ENCODE measurements at places on chromosomes 4 and X. TPM values are rescaled to one million over a fixed set of nuclear protein-coding genes. Genes with fewer than 3 reads are reported as not detected.

F8A3 gene
- 5.3 TPM for total RNA-seq

- no peak overlapping the region for H3K27ac ChIP-seq
- H3K4me1 ChIP-seq: no peaks in the 10 kb centered on the region
- H3K27me3 ChIP-seq: no peaks in the 10 kb centered on the region
- H3K4me3 ChIP-seq: no peak overlapping the region
- H3K36me3 ChIP-seq: no peaks in the 10 kb centered on the region
These were observed 155.7 kb upstream of the JADE1 start for GRCh38 chr4:128653527-128654444.

FRMPD3 gene
- total RNA-seq: 0.15 TPM

MAGEE2 gene
- not detected for total RNA-seq

SNCA gene
- total RNA-seq: 2.6 TPM

HSFX2 gene
- not detected for total RNA-seq

GRCh38 chrX:100584611-100585010 lies at the start of gene TNMD:
Gene TNMD, plus strand, starts transcription at chrX:100584936. Its CDS starts 83 bp downstream, at chrX:100585019.
- DNase-seq: no peak
- H3K27ac ChIP-seq: no peak within 1 kb of the TSS
- no peaks in the 10 kb centered on the region for H3K4me1 ChIP-seq
- no peak within 1 kb of the TSS for H3K4me3 ChIP-seq

GRCh38 chr4:109128589-109128988 lies 173.9 kb downstream of the COL25A1 start:
- H3K4me3 ChIP-seq: no peak overlapping the region
- no peaks in the 10 kb centered on the region for H3K27me3 ChIP-seq
- peaks cover 20% of the 10 kb centered on the region for H3K4me1 ChIP-seq
- no peak overlapping the region for H3K27ac ChIP-seq
- no peaks in the 10 kb centered on the region for H3K36me3 ChIP-seq

DNA sequence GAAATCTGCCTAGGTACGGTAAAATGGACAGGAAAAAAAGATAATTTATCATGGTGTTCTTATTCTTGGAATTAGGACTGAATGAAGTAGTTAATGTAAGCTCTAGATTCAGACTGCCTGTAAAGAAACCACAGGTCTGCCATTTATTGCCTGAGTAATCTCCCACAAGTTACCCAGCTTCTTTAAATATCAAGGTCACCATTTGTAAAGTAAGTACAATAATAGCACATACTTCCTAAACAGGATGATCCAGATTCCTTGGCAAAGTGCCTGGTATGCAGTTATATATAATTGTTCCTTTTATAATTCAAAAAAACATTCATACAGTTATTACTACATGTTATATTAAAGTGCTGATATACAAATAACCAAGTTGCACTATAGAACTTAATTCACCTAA lies 368.6 kb downstream of the HNRNPD start:
- no peaks in the 10 kb centered on the region for H3K36me3 ChIP-seq
- peak; percentile 0 for DNase-seq
- H3K4me1 ChIP-seq: no peaks in the 10 kb centered on the region
- H3K4me3 ChIP-seq: no peak overlapping the region

PAGE4 gene
- not detected for total RNA-seq

HPGDS gene
- total RNA-seq: not detected

AGA gene
- total RNA-seq: 24.5 TPM

DNA sequence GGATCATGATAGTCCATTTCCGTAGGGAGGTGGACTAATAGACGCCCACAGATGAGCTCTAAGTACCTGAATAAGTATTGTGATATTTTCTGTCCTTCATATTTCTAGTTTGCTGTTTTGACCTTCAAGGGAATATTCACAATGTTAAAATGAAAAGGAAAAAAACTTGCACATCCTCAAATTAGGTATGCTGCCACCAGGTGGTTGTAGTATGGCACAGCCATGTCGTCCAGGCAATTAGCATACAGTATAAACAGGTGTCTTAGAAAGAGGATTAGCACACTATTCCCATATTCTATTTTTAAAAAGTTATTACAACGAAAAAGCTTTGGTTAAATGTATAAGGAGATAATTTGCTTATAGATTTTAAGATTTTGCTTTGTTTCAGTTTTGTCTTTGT lies 802.0 kb downstream of the RPA4 start:
- no peaks in the 10 kb centered on the region for H3K27me3 ChIP-seq
- peak; percentile 56 for DNase-seq
- no peak overlapping the region for H3K4me3 ChIP-seq
- H3K27ac ChIP-seq: no peak overlapping the region

DNA sequence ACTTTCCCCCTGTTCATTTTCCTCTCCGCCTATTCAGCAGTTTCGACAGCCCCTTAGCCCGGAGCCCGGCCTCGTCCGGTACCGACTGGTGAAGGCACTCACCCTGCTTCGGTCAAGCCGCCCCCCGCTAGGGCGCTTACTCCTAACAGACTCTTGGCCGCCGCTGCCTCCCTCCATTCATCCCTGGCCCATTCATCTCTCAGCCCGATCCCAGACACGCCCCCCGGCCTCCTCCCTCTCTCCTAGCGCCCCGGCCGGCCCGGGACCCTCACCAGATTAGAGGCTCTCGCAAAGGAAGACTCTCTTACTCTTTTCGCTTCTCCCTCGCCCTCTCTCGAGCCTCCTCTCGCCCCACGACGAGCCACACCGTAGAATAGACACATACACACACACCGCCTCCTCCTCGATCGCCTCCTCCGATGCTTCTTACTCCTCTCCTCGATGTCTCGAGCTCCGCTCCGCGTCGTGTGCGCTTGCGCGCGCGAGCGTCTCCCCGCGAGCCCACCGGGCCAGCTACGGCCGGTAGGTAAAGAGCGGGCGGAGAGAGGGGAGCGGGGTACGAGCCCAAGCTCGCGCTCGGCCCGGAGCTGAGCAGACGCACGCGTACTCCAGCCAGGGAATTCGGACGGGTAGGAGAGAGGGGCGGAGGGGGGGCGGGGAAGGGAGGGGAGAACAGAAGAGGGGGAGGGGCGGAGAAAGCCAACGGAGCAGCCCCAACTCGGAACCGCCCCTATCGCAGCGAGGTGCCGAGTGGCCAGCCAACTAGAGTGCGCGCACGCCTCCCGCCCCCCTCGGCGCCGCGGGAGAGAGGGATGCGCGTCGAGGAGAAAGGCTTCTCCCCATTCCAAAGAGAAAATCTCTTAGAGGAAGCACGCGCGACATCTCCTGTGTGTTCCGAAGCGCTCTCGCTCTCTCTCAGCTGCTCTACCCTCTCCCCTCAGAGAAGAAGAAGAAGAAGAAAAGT lies at the start of gene WNK3:
Gene WNK3, minus strand, starts transcription at position 633 of the 964 bp plus-strand sequence.
- H3K27ac ChIP-seq: peak within 1 kb of the TSS; percentile 91
- H3K36me3 ChIP-seq: no peaks in the 10 kb centered on the region
- H3K4me1 ChIP-seq: no peaks in the 10 kb centered on the region
- H3K4me3 ChIP-seq: peak within 1 kb of the TSS; percentile 66
- peak; percentile 92 for DNase-seq

BTK gene
- total RNA-seq: not detected

DNA sequence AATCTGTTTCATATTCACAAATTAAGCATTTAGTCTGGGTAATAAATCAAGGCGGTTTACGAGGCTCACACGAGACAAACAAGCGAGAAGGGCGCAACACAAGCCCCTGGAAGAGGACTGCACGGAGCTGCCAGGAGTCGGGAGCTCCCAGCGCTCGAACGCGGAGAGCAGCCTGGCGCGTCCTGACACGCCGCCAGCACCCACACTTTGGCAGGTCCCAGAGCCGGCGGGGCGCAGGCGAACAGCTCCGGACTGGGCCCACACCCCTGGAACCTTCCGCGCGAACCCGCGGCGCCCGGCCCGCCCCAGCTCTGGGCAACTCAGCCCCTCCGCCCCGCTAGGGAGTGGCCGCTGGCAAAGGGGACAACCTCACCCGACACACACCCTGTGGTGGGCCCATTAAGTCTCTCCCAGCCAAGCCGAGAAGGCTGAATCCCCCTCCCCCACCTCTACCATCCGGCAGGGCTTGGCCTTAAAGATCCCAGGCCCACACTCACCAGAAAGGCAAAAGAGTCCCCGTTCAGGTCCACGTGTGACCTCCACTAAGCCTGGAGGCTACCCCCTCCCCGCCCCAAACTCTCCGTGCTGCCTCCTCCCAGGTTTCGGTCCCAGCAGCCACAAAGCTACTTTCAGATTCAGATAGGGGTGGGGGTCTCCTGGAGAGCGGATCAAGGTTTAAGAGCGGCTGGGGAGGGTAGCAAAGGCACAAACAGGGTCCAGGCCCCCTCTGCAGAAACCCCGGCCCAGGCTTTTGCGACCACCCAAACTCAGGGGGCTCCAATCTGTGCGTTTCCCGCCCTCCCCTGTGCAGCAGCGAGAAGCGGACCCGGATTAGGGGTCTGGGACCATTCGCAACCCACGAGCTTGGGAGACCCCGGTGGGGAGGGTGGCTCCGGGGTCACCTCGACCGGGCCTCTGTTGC lies 47.5 kb upstream of the BCOR start:
- H3K27me3 ChIP-seq: no peaks in the 10 kb centered on the region
- H3K27ac ChIP-seq: peak overlapping the region; percentile 87
- peaks cover 45% of the 10 kb centered on the region for H3K4me1 ChIP-seq
- no peaks in the 10 kb centered on the region for H3K36me3 ChIP-seq

LNX1 gene
- 0.33 TPM for total RNA-seq

DNA sequence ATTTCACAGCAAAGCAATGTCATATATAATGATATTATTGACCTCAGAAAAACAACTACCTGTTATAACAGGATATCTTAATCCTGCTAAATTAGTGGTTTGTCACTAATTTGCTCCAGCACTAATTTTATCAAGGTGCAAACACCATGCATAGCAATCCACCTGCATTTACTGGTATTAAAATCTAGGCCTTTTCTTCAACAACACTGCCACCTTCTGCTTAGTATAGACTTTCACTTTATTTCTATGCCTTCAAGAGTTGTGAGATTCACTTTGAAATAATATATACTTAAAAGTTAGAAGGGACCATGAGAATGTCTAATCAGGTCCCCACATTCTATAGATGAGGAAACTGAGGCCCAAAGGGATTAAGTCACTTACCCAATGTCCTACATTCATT lies 82.1 kb upstream of the IQCM start:
- H3K27ac ChIP-seq: no peak overlapping the region
- DNase-seq: peak; percentile 53
- no peak overlapping the region for H3K4me3 ChIP-seq
- H3K27me3 ChIP-seq: no peaks in the 10 kb centered on the region
- H3K36me3 ChIP-seq: no peaks in the 10 kb centered on the region

DNA sequence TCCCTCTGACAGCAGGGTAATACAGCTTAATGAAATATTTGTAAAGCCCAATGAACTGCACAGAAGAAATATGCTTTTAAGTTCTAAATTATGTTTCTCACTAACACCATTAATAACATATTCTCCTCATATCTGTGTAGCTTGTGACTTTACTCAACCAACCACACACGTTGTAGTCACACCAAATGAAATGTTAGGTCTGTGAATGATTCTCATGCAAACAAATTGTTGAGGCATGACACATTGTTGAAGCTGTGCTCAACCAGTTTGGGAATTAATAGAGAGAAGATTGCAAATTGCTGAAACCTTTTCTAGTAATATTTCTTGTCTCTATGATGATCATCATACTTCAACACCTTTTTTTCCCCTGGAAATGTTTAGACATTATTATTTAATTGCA lies 645.9 kb downstream of the PCDH7 start:
- H3K4me1 ChIP-seq: peaks cover under 1% of the 10 kb centered on the region
- no peaks in the 10 kb centered on the region for H3K27me3 ChIP-seq
- H3K27ac ChIP-seq: no peak overlapping the region
- no peak overlapping the region for H3K4me3 ChIP-seq

GRCh38 chr4:37792241-37792640 lies 34.2 kb upstream of the PGM2 start:
- no peaks in the 10 kb centered on the region for H3K36me3 ChIP-seq
- H3K4me1 ChIP-seq: no peaks in the 10 kb centered on the region
- no peak overlapping the region for H3K27ac ChIP-seq
- no peak overlapping the region for H3K4me3 ChIP-seq

NDNF gene
- total RNA-seq: 12.1 TPM

- no peaks in the 10 kb centered on the region for H3K27me3 ChIP-seq
- H3K27ac ChIP-seq: no peak overlapping the region
- DNase-seq: peak; percentile 56
- H3K4me3 ChIP-seq: no peak overlapping the region
These were observed 17.0 kb downstream of the LAMP2 start for GRCh38 chrX:120452131-120452530.

GRCh38 chr4:36502350-36502749 lies 220.9 kb downstream of the DTHD1 start:
- H3K36me3 ChIP-seq: no peaks in the 10 kb centered on the region
- H3K4me3 ChIP-seq: no peak overlapping the region
- DNase-seq: no peak
- H3K27me3 ChIP-seq: no peaks in the 10 kb centered on the region
- H3K27ac ChIP-seq: no peak overlapping the region
- no peaks in the 10 kb centered on the region for H3K4me1 ChIP-seq

DNA sequence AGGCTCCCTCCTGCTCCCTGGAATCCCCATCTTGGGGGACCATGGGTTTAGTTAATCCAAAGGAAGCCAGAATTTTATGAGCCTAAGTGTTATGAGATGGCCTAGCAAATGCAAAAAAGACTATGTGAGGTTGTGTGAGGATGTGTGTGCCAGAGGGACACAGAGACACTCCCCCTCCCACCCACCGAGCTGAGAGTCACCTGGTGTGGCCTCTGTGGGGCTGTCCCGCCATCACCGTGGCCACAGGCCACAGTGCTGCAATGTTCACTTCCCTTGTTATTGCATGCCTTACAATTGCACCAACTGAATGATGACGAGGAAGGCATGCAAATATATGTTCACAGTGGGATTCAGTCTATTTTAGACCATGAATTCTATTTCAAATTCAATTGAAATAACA lies 601 bp upstream of the FGFBP2 start:
- H3K27me3 ChIP-seq: no peaks in the 10 kb centered on the region
- DNase-seq: no peak
- H3K36me3 ChIP-seq: no peaks in the 10 kb centered on the region
- no peak overlapping the region for H3K4me3 ChIP-seq

HELT gene
- not detected for total RNA-seq

GRCh38 chr4:54077812-54078211 lies 13.4 kb upstream of the CHIC2 start:
- no peaks in the 10 kb centered on the region for H3K4me1 ChIP-seq
- no peak overlapping the region for H3K27ac ChIP-seq
- H3K27me3 ChIP-seq: peaks cover 6% of the 10 kb centered on the region
- no peak overlapping the region for H3K4me3 ChIP-seq

- no peaks in the 10 kb centered on the region for H3K27me3 ChIP-seq
- no peak overlapping the region for H3K27ac ChIP-seq
- DNase-seq: no peak
- no peaks in the 10 kb centered on the region for H3K4me1 ChIP-seq
- no peak overlapping the region for H3K4me3 ChIP-seq
These were observed 40.5 kb downstream of the MAP9 start for GRCh38 chr4:155336242-155336641.
